ENCODE measurements at places on chromosomes 16 and 17. TPM values are rescaled to one million over a fixed set of nuclear protein-coding genes. Genes with fewer than 3 reads are reported as not detected.

Gene HOXB1
- not detected for total RNA-seq

Gene GIT1
- 111 TPM for total RNA-seq

Gene PERCC1
- 0.98 TPM for total RNA-seq

Gene CDYL2
- 114 TPM for total RNA-seq

Gene TAT
- total RNA-seq, result not detected

Gene CMTM2
- total RNA-seq, result 0.67 TPM

Gene IKZF3
- total RNA-seq, result 65.5 TPM

Measured in natural killer cell treated with Interleukin-12 subunit alpha and Interleukin-12 subunit beta and Interleukin-15 and Interleukin-18, amount 100 ng/mL, for 72 hours (primary cell).